ENCODE measurements at places on chromosomes 7 and 10. TPM values are rescaled to one million over a fixed set of nuclear protein-coding genes. Genes with fewer than 3 reads are reported as not detected.
A peak's percentile ranks its signal among the peaks of the same experiment; 100 is the strongest.

The CFAP43 gene
- total RNA-seq = 0.30 TPM

DNA sequence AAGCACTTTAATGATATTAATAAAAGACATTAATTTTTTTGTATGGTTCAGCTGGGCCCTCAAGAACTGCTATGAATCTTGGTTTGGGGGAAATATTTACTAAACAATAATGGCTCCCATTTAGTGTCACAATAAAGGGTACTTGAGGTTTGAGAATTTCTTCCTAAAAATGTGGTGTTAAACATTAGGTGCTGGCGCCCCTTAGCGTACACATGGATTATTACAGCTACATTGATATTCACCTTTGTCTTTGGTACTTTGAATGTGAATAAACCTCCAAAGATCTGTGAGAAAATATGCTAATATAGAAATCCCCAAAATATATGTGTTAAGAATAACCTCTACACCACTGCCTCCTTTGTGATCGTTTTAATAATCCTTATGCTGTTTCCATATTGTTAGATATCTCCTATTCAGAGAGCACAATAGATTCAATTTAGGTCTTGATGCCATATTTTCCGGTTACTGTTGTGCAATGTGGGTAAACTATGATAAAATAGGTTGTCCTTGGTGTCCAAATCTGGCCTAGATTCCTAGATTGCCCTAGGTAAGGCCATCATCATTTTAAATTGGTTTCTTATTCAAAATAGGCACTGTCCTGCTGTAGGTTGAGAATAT lies 161.8 kb upstream of the CACNA2D1 start:
- DNase-seq = no peak

DNA sequence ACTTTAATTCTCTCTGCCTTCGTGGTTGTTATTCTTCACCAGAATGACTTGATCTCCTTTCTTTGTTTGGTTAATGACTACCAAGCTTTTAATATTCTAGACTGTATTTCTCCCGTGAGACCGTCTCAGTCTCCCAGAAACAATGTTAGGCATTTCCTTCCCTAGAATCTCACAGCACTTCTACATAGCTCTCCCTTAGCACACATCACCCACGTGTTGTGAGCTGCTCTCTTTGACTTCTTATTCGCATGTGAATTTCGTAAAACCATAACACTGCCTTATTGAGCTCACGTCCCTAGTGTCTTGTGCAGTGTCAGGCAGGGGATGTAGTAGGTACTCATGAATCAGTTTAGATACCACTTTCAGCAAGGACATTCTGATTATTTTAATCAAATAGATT lies 57.5 kb upstream of the MGAM2 start:
- DNase-seq = no peak

The SHH gene
- 7.7 TPM for total RNA-seq

- DNase-seq = no peak
Measured at GRCh38 chr7:149875396-149875795, 1.6 kb downstream of the ATP6V0E2 start.

- no peak for DNase-seq
Measured at GRCh38 chr10:88347597-88348304, 235.4 kb downstream of the RNLS start.

- DNase-seq = no peak
Measured at GRCh38 chr10:15737656-15738055, 17.9 kb upstream of the ITGA8 start.

DNA sequence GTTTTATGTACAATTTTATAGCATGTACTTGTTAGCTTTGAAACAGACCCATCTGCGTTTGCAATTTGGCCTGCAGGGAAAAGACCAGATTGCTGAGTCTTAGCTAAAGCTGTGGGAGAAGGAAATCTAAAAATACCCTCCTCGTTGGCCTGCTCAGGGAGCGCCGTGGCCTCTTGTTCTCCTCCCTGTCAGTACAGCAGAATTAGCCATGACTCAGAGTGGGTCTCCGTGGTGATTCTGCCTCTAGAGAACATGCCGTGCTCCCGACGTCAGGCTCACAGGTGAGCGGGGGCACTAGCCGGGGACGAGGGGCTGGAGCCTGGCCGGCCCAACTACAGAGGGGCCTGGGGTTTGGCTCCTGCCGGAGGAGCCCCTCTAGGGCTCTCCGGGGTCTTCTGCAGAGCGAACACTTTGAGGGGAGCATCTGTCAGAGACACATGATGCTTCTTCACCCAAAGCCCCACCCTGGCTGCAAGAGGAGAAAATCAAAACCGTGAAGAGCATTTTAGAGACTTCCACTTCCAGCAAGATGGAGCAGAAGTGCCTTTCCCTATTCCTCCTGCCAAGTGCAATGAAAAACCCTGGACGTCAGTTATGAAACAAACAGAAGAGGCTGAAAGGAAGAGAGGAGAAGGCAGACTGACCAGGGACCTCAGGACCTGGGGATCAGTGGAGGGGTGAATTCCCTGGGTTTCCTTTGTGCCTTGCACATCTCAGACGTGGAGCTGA lies 98.9 kb downstream of the LHPP start:
- DNase-seq = peak; percentile 41

DNA sequence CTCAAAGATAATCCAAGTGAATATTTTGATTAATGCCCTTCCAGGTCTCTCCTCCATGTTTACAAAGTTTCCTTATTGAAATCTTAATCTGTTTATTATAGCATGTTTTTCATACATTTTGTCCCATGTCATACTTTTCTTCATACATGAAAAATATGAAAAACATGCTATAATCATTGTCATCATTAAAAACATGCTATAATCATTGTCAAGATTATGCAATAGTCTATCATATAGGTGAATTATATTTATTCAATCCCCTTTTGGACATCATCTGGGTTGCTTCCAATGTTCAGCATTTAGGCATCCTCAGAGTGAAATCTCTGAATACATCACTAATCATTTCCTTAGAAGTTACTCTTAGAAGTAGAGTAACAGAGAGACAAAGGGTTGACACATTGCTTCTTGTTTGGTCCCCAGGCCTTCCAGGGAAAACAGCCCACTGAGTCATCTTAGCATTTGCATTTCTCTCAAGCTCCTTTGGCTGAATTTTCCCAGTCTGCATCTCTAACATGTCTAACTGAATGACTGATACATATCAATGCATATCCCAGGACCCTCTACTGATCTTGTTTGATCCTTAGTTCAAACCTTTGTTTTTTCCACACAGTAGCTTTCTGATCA lies 87.0 kb downstream of the SGMS1 start:
- no peak for DNase-seq

The C10orf71 gene
- total RNA-seq = 0.22 TPM

- DNase-seq = no peak
Measured at GRCh38 chr7:19944363-19945120, 171.1 kb upstream of the TMEM196 start.

DNA sequence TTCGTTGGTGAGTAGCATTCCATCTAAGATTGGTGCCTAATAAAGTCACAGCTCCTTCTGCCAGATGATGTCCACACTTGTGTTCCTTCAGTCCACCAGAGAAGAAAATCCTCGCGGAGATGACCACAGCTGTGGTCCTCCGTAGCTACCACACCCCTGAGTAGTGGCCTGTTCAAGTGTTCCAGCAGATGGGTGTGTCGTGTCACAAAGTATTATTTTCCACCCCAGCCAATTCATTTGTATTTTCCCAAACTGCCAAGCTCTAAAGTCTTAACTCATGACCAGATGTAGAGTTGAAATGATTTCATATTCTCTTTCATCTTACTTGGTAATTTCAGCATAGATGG lies 251.3 kb upstream of the TCF7L2 start:
- DNase-seq = no peak

The SUMF2 gene
- total RNA-seq = 162 TPM

GRCh38 chr7:155507576-155507975 lies 38.8 kb downstream of the CNPY1 start:
- DNase-seq = no peak

GRCh38 chr10:124151466-124152095 lies 58.2 kb upstream of the CHST15 start:
- DNase-seq = no peak

GRCh38 chr7:138978541-138979184 lies 2.5 kb downstream of the KIAA1549 start:
- DNase-seq = no peak

The TEX36 gene
- total RNA-seq = not detected

DNA sequence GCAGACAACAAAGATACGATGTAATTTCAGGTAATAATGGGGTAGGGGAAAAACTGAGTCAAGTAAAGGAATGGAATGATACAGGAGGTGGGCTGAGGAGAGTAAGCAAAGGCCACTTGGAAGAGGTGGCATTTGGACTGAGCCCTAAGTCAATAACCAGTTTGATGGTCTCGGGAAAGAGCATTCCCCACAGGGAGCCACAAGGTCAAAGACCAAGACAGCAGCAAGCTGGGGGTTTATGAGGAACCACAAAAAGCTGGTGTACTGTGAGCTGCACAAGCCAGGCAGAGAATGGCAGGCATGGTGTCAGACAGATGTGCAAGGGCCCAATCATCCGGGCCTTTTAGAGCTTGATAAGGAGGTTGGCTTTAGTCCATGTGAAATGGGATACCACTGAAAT lies 98.7 kb downstream of the NOC3L start:
- no peak for DNase-seq

GRCh38 chr7:155824227-155824886 lies 12.1 kb upstream of the SHH start:
- DNase-seq = no peak

DNA sequence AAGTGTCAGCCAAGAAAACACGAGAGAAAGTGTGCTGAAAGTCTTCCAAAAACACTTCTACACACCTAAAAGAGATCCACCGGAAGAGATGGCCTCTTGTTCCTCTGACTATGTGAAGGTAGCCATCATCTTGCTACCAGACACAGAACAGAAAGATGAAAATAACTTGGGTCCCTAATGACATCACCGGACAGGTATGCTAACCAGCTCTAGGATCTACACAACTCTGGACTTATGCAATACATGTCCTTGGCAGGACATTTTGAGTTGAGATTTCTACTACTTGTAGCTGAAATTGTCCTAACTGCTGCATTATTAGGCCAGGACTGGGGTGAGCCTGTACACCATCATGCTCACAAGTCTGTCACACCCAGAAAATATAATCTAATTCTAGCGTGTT lies 358.7 kb downstream of the ELMO1 start:
- DNase-seq = no peak

DNA sequence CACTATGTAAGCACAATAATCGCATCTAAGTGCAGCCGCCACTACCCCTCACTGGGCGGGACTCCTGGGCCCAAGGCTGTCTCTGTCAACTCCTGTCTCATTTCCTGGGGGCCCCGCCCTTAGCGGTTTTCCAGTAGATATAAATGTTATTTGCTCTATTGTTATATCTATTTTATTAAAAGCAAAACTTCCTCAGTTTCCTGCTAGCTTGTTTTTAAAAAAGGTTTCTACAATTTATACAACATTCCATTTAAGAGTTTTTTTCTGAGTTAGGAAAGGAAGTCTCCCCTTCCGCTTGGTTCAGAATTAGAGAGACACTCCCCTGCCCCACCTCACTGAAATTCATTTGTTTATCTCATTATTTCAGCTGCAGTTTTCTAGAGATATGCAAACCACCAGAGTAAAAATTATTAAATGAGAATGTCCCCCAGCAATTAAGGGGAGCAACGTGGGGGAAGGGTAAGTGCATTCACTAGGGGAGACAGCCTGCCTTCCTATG lies 82.7 kb downstream of the RAMP3 start:
- DNase-seq = no peak

DNA sequence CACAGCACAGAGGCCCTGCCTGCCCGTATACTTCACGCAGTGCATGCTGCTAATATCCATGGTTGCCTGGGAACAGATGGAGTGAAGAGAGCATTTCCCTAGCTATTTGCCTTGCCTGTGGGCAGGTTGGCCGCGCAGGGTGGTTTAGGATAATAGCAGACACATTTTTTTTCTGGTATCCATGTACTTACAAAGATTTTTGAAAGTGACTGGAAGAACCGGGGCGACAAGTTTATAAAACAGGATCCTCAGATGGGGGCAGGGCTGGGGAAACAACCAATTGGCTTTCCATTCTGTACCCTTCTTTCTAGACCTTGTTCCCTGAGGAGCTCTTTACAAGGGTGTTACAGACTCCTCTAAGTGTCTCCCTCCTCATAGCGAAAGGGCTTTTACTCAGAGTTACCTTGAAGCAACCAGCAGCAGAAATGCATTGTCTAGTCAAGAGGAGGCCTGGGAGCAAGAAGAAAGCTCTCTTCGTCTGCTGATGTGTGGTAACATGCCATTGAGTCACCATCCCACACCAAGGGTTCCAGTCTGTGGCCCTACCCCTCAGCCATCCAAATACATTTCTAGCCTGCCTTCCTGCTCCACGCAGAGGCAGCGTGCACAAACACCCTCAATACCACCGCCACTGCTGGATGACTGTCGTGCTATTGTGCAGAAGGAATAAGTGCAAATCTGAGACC lies 31.5 kb downstream of the MTURN start:
- no peak for DNase-seq

GRCh38 chr10:49153971-49154370 lies 20.1 kb upstream of the FAM170B start:
- no peak for DNase-seq

DNA sequence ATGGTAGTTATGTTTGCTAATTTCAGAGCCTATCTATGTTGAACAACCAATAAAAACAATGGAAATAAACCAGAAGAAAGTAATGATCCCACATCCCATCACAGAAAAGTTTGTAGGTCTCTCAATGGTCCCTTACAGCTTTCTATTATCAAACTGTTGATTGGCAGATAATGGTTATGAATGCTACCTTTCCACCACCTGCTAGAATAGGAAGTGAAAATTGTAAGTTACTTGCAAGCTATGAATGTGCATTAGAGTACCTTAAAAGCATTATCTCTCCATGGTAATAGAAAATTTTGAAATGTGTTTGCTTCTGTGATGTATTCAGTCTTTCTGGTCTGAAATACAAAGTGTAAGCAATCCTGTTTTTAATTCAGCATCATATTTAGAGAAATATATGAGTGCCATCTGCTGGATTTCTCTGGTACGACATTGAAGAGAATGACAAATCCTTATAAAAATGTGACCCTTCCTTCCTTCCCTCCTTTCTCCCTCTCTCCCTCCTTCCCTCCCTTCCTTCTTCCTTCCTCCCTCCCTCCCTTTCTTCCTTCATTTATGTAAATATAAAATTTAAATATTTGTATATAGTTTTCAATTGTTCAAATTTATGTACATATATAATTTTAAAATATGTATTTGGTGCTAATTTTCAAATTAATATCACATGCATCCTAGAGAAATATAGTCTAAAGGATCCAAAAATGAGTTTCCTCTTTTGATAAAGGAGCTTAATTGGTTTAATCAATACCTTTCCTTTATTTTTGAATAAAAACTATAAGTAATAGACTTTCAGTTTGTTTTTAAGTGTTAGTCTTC lies 41.4 kb upstream of the PNLIPRP3 start:
- no peak for DNase-seq

- peak; percentile 90 for DNase-seq
Measured at GRCh38 chr7:95608359-95609173, 12.2 kb upstream of the PDK4 start.

- peak; percentile 69 for DNase-seq
Measured at GRCh38 chr10:24958091-24958720, 5.8 kb upstream of the PRTFDC1 start.

DNA sequence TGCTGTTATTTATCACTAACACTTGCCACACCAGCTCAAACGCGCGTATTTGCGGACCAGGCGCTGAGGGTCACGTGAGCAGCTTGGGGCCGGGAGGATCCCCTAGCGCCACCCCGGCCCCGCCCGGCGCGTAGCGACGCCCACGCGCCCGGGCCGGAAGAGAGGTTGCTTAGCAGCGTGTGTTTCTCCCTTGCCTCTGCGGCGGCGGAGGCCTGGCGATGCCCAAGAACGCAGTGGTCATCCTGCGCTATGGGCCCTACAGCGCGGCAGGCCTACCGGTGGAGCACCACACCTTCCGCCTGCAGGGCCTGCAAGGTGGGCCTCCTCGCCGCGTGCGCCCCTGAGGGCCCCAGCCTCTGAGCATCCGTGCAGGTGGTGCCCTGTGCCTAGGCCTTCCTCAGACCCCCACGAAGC lies at the start of gene C10orf53:
TSS of gene C10orf53 (plus strand) at position 172 of the 414 bp plus-strand sequence. CDS start at position 219, 47 bp downstream.
- no peak for DNase-seq

The GALNT17 gene
- 66.0 TPM for total RNA-seq

Measured in tibial nerve (tissue), 4 donors.